ENCODE measurements at places on chromosomes 12 and 14. TPM values are rescaled to one million over a fixed set of nuclear protein-coding genes. Genes with fewer than 3 reads are reported as not detected.
A peak's percentile ranks its signal among the peaks of the same experiment; 100 is the strongest.

The LRRC10 gene
- not detected for total RNA-seq

The HSPB8 gene
- 4.0 TPM for total RNA-seq

DNA sequence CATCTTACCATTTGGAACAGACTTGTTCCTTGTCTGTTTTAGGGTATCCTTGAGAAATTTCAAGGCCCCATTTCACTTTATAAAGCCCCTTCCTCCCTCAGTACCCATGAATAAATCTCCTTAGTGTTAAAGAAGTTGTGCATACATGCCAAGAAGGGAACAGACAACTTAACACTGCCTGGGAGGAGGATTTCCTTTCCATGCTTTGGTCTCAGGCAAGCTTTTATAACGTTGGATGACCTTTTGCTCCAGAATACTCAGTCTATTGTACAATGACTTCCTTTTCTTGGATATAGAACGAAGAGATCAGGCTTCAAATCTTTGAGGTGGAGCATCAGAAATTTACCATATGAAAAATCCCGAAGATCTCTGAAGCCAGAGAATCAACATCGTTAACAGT, 551.4 kb downstream of the PRKD1 start:
- no peaks in the 10 kb centered on the region for H3K27me3 ChIP-seq
- H3K4me1 ChIP-seq = no peaks in the 10 kb centered on the region
- no peak overlapping the region for H3K27ac ChIP-seq

DNA sequence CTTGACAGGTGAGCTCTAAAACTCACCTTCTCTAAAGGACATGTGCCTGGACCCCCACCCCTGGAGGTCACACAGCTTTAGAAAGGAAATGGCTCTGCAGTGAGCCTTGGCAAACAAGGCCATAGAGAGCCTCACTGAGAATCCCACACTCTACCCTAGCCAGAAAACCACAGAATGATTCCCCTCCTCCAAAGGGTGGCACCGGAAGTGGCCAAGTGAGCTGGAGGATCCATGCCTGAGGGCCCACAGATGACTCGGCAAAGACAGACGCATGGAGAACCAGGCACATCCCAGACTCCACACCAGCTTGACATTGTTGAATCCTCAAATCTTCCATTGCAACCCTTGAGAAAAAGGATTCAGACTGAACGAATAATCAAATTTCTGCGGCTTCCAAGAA, 54.2 kb upstream of the PTHLH start:
- H3K27me3 ChIP-seq = no peaks in the 10 kb centered on the region
- H3K4me3 ChIP-seq = no peak overlapping the region
- DNase-seq = no peak
- H3K4me1 ChIP-seq = no peaks in the 10 kb centered on the region
- H3K36me3 ChIP-seq = no peaks in the 10 kb centered on the region
- H3K27ac ChIP-seq = no peak overlapping the region

DNA sequence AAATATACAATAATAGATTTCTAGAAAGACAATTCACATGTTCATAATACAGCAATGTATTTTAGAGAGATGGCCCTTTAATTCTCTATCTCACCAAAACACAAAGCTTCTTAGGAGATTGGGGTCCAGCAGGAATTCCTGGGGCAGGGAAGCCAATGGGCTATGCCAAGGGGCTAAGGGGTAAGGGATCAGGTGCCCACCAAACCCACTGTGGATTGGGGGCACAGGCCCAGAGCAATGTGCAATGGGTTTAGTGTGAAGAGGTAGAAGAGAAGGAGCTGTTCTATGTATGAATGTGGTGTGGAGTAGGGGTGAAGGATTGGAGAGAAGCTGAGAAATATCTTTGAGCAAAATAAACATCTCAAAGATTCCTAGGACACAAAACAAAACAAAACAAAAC, 2.6 kb downstream of the HOXC13 start:
- H3K4me3 ChIP-seq = no peak overlapping the region
- H3K4me1 ChIP-seq = no peaks in the 10 kb centered on the region
- no peak for DNase-seq

- H3K4me1 ChIP-seq = no peaks in the 10 kb centered on the region
- no peak overlapping the region for H3K4me3 ChIP-seq
- H3K36me3 ChIP-seq = no peaks in the 10 kb centered on the region
- no peak overlapping the region for H3K27ac ChIP-seq
- no peaks in the 10 kb centered on the region for H3K27me3 ChIP-seq
- DNase-seq = no peak
These were observed 152.0 kb downstream of the TMEM132C start for GRCh38 chr12:128418944-128419343.

DNA sequence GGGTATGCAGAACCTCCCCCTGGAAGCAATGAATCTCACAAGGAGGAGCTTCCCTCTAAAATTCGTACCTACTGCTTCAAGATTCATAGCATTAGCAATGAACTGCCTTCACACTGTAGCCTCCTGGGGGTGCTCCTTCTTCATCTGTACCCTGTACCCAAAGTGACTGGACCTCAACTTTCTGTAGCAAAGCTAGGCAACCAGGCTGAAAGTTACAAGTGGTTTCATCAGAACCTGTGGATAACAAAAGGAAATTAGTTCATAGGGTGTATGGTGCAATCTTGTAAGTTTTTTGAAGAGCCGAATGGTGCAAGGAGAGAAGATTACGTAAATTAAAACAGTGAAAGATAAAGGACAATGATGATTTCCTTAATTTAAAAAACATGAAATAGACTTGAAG, 1541.7 kb upstream of the FLRT2 start:
- H3K27me3 ChIP-seq = no peaks in the 10 kb centered on the region
- H3K27ac ChIP-seq = no peak overlapping the region
- no peak overlapping the region for H3K4me3 ChIP-seq
- H3K36me3 ChIP-seq = no peaks in the 10 kb centered on the region
- DNase-seq = no peak

DNA sequence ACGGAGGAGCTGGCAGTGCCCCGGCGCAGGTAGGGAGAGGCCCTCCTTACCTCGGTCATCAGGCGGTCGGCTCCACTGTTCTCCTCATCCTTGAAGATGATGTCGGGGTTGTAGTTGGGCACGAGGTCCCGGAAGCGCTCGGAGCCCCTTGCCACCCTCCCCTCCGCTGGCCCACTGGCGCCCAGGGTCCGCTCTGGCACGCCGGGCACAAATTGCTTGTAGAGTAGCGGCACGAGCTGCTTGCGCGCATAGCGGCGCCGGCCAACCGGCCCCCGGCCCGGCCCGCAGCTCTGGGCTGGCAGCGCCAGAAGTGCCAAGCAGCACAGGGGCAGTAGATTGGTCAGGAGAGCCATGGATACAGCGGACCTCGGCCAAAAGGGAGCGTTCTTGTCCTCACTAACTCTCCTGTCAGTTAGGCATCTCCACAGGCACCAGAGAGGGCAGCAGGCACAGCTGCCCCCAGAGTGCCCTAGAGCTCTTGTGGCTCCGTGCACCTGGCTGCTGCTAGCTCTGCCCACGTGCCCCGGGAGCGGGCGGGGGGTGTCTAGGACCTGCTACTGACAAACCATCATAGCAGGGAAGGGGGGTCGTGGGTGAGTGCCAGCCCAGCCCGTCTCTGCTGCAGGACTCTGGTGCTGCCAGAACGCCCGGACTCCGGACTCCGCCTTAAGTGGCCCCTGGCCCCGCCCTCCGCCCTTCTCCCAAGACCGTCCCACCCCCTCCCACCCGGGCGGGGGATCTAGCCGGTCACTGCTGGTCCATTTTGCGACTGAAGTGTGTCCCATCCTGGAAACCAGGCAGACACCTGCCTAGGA, at the start of gene DHH:
TSS of gene DHH (minus strand) at position 642 of the 815 bp plus-strand sequence. CDS start at position 353, 289 bp downstream.
- peaks cover 13% of the 10 kb centered on the region for H3K27me3 ChIP-seq
- H3K27ac ChIP-seq = no peak within 1 kb of the TSS
- no peak within 1 kb of the TSS for H3K4me3 ChIP-seq

- H3K27ac ChIP-seq = no peak overlapping the region
- DNase-seq = peak; percentile 79
- H3K27me3 ChIP-seq = no peaks in the 10 kb centered on the region
- H3K4me1 ChIP-seq = peaks cover 22% of the 10 kb centered on the region
These were observed 60.6 kb downstream of the SLC25A47 start for GRCh38 chr14:100383727-100384158.

- H3K27me3 ChIP-seq = no peaks in the 10 kb centered on the region
- no peak for DNase-seq
- H3K4me1 ChIP-seq = no peaks in the 10 kb centered on the region
- no peaks in the 10 kb centered on the region for H3K36me3 ChIP-seq
- no peak overlapping the region for H3K4me3 ChIP-seq
These were observed 33.2 kb upstream of the LDHB start for GRCh38 chr12:21690704-21691368.

Measured in adrenal gland (tissue), 19 donors.